ENCODE measurements at places on chromosomes 2 and 18.

DNA sequence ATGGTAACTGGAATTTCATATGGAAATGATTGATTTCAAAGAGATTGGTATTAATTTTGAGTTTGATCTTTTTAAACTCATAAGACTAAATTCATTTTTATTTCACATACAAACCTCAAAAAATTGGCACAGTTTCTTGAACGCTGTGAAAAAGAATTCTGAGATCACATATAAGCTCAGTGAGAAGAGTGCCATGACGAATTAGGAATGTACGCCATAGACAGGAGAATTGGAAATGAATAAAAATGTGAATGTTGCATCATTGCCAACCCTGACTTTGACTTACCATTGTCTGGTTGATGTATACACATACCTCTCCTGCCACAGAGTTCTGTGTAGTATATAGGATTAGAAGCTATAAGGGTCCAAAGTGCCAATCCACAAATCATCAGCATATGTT is 290.4 kb upstream of the ZC3H15 start:
- ATAC-seq: no peak

- peak; percentile 90 for ATAC-seq
Measured at GRCh38 chr2:113602869-113603466, 24.1 kb upstream of the RABL2A start.

DNA sequence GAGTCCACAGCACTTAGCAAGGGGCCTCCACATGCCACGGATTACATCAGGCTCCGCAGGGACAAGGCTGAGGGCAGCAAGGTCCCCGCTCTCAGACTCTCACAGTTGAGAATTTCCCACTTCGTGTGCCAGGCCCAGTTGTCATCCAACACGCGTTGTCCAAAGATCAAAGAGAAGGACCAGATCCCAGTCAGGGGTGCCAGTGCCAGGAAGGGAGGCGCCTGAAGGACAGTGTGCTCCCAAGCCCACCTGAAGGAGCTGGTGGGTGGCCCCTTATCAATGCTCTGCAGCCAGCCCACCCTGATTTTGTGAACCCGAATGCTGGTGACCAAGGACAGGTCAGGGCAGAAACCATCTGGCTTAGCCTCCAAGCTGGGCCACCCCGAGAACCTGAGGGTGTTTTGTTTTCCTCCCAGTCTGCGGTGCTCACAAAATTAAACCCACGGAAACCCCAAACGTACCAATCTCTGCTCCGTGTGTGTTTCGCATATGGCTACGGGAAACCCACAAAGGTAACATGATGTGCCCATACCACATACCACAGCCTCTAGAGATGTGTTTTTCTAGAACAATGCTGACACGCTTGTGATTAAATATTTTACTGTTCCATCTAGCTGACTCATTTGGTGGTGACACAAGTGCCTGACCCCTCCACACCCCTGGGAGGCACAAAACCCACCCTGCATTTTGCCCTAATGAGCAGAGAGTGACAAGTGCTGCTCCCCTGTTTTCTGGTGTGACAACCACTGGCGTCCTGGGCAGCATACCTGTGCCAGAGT is 24.5 kb downstream of the CRACDL start:
- ATAC-seq: no peak

DNA sequence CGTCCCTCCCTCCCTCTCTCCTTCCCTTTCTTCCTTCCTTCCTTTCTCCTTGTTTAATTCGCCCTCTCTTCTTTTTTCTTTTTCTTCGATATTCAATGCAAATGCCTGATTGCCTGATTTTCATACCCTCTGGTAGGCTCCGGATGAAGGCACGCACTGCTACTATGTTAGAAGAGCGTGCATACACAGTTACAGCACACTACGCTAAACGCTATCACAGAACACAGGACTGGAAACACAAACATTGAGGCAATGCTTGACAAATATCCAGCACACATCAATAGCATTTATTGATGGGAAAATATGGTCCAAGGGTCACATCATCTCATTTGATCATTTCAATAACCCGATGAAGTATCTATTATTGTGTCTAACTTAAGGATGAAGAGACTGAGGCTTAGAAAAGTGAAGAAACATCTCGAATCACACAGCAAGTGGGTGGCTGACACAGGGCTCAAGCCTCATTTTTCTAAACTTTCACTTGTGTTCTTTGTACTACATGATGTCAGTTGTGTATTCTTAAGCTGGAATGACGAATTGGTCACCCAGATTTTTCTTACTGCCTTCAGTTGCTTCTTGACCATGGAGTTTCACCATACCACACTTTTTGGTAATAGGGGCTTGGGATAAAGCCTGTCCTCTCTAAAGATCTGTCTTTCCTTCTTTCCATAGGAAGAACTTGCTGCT is 101.8 kb downstream of the TRIB2 start:
- ATAC-seq: peak; percentile 14

DNA sequence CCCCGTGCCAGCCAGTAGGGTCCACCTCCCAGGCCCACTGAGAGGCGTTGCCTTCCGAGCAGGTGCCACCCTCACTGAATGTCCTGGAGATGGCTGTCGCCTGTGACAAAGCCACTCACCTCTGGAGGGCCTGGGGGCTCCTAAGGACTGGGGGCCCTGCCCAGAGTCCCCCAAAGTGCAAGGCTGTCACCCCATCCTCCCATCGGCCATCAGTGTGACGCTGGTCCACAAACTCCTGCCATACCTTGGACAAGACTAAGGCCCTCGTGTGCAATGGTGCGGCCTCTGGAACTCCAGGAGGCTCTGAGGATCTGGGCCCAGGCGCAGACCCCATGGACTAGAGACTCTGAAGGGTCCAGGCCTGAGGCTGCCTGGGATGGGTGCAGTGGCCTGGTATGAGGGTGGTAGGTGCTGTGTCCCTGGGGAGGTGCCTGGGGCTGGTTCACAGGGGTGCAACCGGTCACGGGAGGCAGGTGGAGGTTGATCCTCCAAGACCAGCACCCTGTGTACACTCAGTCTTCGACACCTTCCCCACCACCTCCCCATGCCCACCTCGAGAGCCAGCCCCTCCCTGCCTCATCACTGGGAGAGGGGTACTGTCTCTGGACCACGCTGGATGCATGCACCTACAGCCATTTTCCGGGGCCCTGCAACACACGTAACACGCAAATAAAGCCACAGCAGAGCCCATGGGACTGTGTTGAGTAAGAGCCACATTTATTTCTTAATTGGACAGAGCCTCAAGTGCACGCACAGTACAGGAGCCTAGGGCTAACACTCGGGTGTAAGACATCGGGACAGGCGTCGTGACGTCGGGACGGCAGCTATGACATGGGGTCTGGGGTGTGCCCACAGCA is 21.6 kb downstream of the AQP12A start:
- no peak for ATAC-seq

Measured in SK-N-SH treated with all-trans-retinoic acid at 6 μM for 48 hours (cell line).